ENCODE measurements at places on chromosomes 13 and 19. TPM values are rescaled to one million over a fixed set of nuclear protein-coding genes. Genes with fewer than 3 reads are reported as not detected.

DNA sequence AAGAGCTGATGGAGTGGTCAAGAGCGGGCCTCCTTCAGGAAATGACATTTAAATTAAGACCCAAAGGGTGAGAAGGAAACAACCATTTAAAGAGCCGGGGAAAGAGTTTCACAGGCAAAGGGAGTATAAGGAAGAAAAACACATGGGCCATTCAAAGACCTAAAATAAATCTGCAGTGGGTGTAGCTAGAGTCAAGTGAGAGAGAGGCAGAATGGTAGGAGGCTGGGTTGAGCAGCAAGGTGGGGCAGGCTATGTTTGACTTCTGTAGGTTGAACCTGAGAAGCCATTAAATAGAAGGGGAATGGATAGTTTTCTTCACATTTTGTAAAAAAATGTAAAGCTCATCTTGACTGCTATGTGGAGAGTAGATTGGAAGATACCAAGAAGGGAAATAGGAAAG is 183.8 kb downstream of the LACC1 start:
- H3K4me1 ChIP-seq, result no peaks in the 10 kb centered on the region
- H3K36me3 ChIP-seq, result no peaks in the 10 kb centered on the region
- no peak overlapping the region for H3K27ac ChIP-seq
- H3K27me3 ChIP-seq, result peaks cover 30% of the 10 kb centered on the region
- DNase-seq, result no peak

GRCh38 chr19:5671600-5671999 is 8.7 kb downstream of the MICOS13 start:
- peaks cover 7% of the 10 kb centered on the region for H3K36me3 ChIP-seq
- no peak for DNase-seq
- no peaks in the 10 kb centered on the region for H3K27me3 ChIP-seq
- H3K27ac ChIP-seq, result no peak overlapping the region

DNA sequence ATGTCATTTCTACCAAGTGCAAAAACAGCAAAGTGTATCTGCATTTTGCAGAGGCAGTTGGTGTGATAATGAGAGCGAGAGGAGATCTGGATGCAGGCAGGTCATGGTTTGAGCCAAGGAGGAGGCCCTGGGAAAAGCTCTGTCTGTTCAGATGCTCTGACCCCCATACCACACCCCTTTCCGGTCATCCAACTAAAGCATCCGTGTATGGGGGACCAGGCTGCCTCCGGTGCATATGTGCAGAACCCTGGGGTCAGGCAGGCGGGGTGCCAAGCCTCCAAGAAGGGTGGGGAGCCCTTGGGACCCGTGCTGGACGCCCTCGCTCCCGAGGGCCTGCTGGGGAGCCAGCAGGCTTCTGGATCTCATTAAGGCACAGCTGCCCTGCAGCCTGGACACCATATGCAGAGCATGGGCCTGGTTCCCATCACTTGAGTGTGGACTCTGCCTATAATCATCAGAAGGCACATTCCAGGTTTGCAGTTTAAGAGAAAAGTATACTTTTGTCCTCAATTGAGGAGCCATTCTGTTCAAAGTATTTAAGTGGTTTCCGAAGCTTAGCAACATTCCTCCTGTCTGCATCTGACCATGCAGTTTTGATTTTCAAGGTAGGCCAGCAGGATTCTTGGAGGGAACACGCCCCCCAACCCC is 56.1 kb downstream of the ALOX5AP start:
- peaks cover 4% of the 10 kb centered on the region for H3K27me3 ChIP-seq
- H3K27ac ChIP-seq, result no peak overlapping the region
- no peaks in the 10 kb centered on the region for H3K36me3 ChIP-seq
- no peak overlapping the region for H3K4me3 ChIP-seq

DNA sequence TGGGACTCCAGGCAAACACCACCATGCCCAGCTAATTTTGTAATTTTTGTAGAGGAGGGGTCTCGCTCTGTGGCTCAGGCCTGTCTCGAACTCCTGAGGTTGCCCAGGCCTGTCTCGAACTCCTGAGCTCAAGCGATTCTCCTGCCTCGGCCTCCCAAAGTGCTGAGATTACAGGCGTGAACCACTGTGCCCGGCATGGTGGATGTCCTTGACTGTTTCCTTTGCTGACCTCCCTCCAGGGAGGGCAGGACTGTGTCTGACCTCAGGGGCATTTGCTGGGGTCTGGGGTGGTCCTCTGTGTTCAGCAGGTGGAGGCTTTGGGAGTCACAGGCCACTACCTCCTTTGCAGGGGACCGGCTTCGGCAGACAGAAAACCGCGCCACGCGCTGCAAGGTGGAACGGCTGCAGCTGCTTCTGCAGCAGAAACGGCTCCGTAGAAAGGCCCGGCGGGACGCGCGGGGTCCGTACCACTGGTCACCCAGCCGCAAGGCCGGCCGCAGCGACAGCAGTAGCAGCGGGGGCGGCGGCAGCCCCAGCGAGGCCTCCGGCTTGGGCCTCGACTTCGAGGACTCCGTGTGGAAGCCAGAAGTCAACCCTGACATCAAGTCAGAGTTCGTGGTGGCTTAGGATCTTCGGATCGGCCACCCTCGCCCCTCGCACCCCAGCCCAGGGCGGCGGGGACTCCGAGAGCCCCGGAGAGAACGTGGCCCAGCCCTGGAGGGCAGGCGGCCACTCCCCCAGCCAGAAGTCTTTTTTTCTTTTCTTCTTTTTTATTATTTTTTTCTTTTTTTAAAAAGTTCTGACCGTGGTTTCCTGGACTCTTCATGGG is 8.5 kb downstream of the MIDN start:
- peaks cover 48% of the 10 kb centered on the region for H3K4me1 ChIP-seq
- no peak for DNase-seq
- H3K36me3 ChIP-seq, result peaks cover 3% of the 10 kb centered on the region
- peak overlapping the region; percentile 83 for H3K27ac ChIP-seq

DNA sequence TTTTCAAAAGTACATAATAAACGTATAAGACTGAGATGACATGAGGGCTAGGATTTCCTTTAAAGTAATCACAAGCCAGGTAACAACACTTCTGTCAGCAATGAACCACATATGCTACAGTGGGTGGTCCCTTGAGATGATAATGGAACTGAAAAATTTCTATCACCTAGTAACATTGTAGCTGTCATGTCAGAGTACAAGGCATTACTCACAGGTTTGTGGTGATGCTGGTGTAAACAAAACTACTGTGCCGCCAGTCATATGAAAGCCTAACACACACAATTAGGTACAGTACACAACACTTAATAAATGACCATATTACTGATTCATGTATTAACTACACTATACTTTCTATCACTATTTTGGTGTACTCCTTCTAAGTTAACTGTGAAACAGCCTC is 36.8 kb downstream of the MIPEP start:
- H3K4me3 ChIP-seq, result no peak overlapping the region
- DNase-seq, result no peak
- H3K27me3 ChIP-seq, result no peaks in the 10 kb centered on the region
- no peak overlapping the region for H3K27ac ChIP-seq
- H3K36me3 ChIP-seq, result no peaks in the 10 kb centered on the region

- DNase-seq, result no peak
- H3K27me3 ChIP-seq, result no peaks in the 10 kb centered on the region
- H3K36me3 ChIP-seq, result no peaks in the 10 kb centered on the region
- no peak overlapping the region for H3K4me3 ChIP-seq
- H3K27ac ChIP-seq, result no peak overlapping the region
These were observed 21.7 kb downstream of the SIPA1L3 start for GRCh38 chr19:37928527-37929286.

GRCh38 chr13:39038569-39039030 is 344 bp downstream of the NHLRC3 start:
- H3K36me3 ChIP-seq, result peaks cover 5% of the 10 kb centered on the region
- H3K4me1 ChIP-seq, result peaks cover 53% of the 10 kb centered on the region
- H3K27me3 ChIP-seq, result no peaks in the 10 kb centered on the region

GRCh38 chr19:47315125-47315821 is 5.6 kb downstream of the C5AR1 start:
- H3K27me3 ChIP-seq, result peaks cover 5% of the 10 kb centered on the region
- no peak overlapping the region for H3K4me3 ChIP-seq
- H3K27ac ChIP-seq, result no peak overlapping the region
- DNase-seq, result peak; percentile 33
- peaks cover 7% of the 10 kb centered on the region for H3K4me1 ChIP-seq

DNA sequence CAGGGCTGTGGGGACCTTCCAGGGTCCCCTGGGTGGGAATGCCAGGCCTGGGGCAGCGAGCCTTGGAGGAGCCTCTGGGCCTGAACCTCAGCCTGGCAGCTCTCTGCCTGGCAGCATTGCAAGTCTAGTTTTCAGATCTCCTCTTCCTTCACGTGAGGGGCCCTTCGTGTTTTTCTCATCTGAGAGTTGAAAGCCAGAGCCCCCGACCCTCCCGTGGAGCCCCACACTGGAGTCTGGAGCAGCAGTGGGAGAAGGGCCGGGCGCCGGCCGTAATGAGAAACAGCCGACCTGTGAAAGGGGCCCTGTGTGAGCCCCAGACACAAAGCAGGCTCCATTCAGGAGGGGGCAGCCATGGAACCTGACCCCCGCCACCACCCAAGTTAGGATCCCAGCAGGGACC is 19.3 kb downstream of the TMED1 start:
- DNase-seq, result no peak
- peaks cover 9% of the 10 kb centered on the region for H3K36me3 ChIP-seq
- H3K27ac ChIP-seq, result no peak overlapping the region
- no peaks in the 10 kb centered on the region for H3K27me3 ChIP-seq
- H3K4me3 ChIP-seq, result no peak overlapping the region
- H3K4me1 ChIP-seq, result peaks cover 19% of the 10 kb centered on the region

- no peaks in the 10 kb centered on the region for H3K36me3 ChIP-seq
- peaks cover 9% of the 10 kb centered on the region for H3K4me1 ChIP-seq
- no peak overlapping the region for H3K4me3 ChIP-seq
- H3K27ac ChIP-seq, result no peak overlapping the region
These were observed 15.3 kb upstream of the SPATA13 start for GRCh38 chr13:24145240-24145639.

DNA sequence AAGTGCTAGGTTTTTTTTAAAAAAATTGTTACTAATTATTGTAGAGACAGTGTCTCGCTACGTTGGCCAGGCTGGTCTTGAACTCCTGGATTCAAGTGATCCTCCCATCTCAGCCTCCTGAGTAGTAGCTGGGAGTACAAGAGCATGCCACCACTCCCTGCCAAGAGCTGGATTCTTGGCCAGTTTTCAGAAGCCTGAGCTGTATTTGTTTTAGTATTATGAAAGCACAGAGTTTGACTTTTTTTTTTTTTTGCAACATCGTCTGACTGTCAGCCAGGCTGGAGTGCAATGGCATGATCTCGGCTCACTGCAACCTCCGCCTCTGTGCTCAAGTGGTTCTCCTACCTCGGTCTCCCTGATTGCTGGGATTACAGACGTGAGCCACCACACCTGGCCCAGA is 7.0 kb downstream of the ARMC6 start:
- no peak overlapping the region for H3K4me3 ChIP-seq
- peaks cover 29% of the 10 kb centered on the region for H3K4me1 ChIP-seq
- peak overlapping the region; percentile 73 for H3K27ac ChIP-seq
- H3K27me3 ChIP-seq, result no peaks in the 10 kb centered on the region
- H3K36me3 ChIP-seq, result peaks cover 13% of the 10 kb centered on the region
- DNase-seq, result no peak

The CEACAM16 gene
- not detected for total RNA-seq

The PTH2 gene
- not detected for total RNA-seq

The PLEKHF1 gene
- total RNA-seq, result 21.5 TPM

The UBL3 gene
- 21.2 TPM for total RNA-seq

The PIK3R2 gene
- 13.3 TPM for total RNA-seq

The CYP2A13 gene
- not detected for total RNA-seq

The A1BG gene
- total RNA-seq, result 33.2 TPM

The ZDHHC20 gene
- total RNA-seq, result 44.1 TPM

The LRP3 gene
- total RNA-seq, result not detected
